ENCODE measurements at places on chromosomes 2 and 18. TPM values are rescaled to one million over a fixed set of nuclear protein-coding genes. Genes with fewer than 3 reads are reported as not detected.

- no peak overlapping the region for H3K4me3 ChIP-seq
- no peaks in the 10 kb centered on the region for H3K36me3 ChIP-seq
- H3K27ac ChIP-seq: no peak overlapping the region
- no peaks in the 10 kb centered on the region for H3K4me1 ChIP-seq
- H3K27me3 ChIP-seq: peaks cover 8% of the 10 kb centered on the region
Measured at GRCh38 chr2:196538646-196539045, 100.9 kb upstream of the CCDC150 start.

DNA sequence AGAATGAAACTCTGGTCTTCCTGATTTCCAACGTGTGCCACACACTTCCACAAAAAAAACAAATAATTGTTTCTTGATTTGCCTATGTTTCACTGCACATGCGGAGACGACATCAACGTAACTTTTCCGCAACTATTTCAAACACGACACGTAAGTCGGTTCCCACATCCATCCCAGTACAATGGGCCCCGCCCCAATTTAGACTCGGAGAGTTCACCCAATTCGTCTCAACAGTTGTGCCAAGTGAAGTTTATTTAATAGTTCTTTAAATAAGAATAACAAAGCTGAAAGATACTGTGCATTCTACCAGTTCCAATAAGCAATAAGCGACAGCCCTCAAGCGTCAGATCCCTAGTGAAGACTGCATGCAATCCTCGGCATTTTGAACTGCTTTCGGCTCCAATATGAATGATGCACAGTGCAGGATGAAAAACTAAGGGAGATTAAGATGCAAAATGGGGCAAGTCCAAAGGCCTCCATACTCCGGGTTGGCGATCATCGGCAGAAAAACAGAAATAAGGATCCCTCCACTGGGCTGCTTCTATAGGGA is 664 bp downstream of the CCT4 start:
- H3K36me3 ChIP-seq: no peaks in the 10 kb centered on the region
- peak overlapping the region; percentile 99 for H3K27ac ChIP-seq
- H3K27me3 ChIP-seq: no peaks in the 10 kb centered on the region
- peak; percentile 3 for DNase-seq

DNA sequence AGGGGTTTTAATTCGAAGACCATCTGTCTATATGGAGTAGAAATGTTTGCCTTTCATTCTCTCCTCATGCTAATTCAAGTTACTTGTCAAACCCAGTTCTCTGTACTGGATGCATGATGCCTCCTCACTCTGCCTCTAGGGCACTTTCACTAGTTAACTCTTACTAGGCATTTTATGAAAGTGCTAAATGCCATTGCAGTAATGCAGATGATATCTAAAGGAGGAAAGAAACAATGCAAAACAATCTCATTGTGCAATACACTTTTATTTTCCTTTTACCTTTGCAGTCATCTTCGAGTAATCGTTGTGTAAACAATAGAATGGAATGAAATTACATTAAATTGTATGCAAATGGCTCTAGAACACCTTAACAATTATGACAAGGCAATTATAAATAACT is 293.6 kb downstream of the STK39 start:
- H3K4me1 ChIP-seq: no peaks in the 10 kb centered on the region
- H3K4me3 ChIP-seq: no peak overlapping the region
- H3K36me3 ChIP-seq: no peaks in the 10 kb centered on the region
- H3K27me3 ChIP-seq: no peaks in the 10 kb centered on the region

DNA sequence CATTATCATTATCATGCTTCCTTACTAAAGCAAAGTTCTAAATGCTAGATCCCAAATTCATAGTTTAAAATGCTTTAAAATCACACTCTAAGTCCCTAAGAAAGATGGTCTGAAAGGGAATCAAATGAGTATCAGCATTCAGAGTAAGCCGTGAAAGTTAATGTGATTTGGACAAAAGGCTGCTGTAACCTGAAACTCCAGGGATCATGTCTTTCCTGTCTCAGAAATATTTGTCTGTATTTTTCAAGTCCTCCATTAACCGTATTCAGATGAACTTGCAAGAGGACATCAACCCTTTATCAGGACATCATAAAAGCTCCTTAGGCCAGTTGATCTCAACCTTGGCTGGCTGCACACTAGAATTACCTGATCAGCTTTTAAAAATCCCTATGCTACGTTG is 324.3 kb upstream of the PKDCC start:
- H3K36me3 ChIP-seq: no peaks in the 10 kb centered on the region
- H3K27ac ChIP-seq: no peak overlapping the region
- no peaks in the 10 kb centered on the region for H3K27me3 ChIP-seq
- no peaks in the 10 kb centered on the region for H3K4me1 ChIP-seq
- H3K4me3 ChIP-seq: no peak overlapping the region

GRCh38 chr2:43226558-43226954 is at the start of gene ZFP36L2:
ZFP36L2 (minus strand) TSS chr2:43226606; CDS start chr2:43226315, 291 bp downstream.
- peak within 1 kb of the TSS; percentile 96 for H3K27ac ChIP-seq
- H3K4me3 ChIP-seq: peak within 1 kb of the TSS; percentile 93
- peaks cover 18% of the 10 kb centered on the region for H3K36me3 ChIP-seq
- H3K4me1 ChIP-seq: peaks cover 35% of the 10 kb centered on the region
- H3K27me3 ChIP-seq: no peaks in the 10 kb centered on the region
- peak; percentile 98 for DNase-seq

DNA sequence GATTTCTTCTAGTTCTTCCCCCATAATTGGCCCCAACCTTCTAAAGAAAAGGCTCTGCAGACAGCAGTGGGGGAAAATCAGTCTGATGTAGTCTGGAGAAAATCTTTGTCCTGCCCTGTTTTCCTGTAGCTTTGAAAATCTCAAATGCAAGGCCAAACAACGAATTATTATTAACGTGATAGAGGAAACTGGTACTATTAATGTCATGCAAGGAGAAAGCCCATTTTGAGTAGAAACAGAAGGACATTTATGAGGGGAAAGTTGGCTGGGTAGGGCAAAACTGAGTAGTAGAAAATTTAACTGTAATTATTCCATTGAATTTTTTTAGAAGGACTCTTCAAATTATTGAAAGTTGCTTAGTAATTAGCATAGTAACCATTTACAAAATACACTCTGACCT is 98.8 kb downstream of the FMNL2 start:
- H3K4me1 ChIP-seq: peaks cover 7% of the 10 kb centered on the region
- no peak for DNase-seq
- no peaks in the 10 kb centered on the region for H3K27me3 ChIP-seq
- H3K27ac ChIP-seq: no peak overlapping the region

DNA sequence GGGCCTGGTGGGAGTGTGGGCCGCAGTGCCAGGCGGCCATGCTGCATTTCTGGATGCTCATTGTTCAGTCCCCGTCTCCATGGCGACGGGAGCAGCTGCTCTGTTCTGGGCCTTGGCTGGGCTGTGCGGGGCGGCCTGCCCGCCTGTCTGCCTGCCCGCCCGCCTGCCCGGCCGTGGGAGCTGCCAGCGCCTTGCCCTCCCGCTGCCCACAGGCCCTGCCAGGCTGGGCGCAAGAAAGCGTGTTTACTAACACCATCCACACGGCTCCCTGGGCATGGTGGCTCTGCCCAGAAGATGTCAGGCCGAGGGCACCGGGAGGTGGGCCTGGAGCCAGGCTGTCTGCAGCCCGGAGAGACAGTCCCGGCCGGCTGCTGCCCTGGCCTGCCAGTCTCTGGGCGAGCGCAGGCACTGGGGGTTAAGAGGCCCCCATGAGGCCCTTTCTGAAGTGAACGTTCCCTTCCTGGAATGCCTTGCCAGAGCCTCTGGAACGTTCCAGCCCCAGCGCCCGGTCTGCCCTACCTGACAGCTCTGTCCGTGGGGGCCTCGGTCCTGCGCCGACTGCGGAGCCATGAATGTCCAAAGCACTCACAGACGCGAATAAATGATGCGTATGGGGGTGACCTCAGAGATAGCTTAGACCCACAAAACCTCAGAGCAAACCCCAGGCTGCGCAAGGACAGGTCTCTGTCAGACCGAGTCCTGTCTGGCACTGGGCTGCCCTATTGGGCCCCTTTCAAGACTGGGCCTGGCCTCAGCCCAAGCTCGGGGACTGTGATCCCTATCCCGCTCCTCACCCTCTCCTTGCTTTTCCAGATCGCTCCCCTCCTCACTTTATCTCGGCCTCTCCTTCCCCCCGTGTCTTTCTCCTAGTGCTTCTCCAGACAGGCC is 44.3 kb downstream of the MYCN start:
- no peaks in the 10 kb centered on the region for H3K36me3 ChIP-seq
- DNase-seq: no peak
- no peak overlapping the region for H3K27ac ChIP-seq
- H3K4me1 ChIP-seq: no peaks in the 10 kb centered on the region

The ALPP gene
- polyA plus RNA-seq: not detected

The CRYGC gene
- not detected for polyA plus RNA-seq

Measured in naive B cell (primary cell).